Activated CD4-positive, alpha-beta T cell treated with anti-CD3 and anti-CD28 coated beads, Interleukin-2, amount 10 ng/mL, durations not matched to agents 24 days and 14 days (primary cell): ENCODE measurements at places on chromosomes 13 and 19. TPM values are rescaled to one million over a fixed set of nuclear protein-coding genes. Genes with fewer than 3 reads are reported as not detected.

Gene CCDC122
- total RNA-seq, result 0.56 and 1.7 TPM in 2 replicates

GRCh38 chr13:31409678-31410356 lies 210.0 kb downstream of the B3GLCT start:
- no peaks in the 10 kb centered on the region for H3K27me3 ChIP-seq
- H3K4me1 ChIP-seq, result no peaks in the 10 kb centered on the region
- no peak overlapping the region for H3K27ac ChIP-seq
- no peak overlapping the region for H3K4me3 ChIP-seq
- DNase-seq, result no peak
- no peaks in the 10 kb centered on the region for H3K36me3 ChIP-seq

Gene KIR2DL3
- 0.12 TPM in 1 of 2 replicates, not detected in the other for total RNA-seq

DNA sequence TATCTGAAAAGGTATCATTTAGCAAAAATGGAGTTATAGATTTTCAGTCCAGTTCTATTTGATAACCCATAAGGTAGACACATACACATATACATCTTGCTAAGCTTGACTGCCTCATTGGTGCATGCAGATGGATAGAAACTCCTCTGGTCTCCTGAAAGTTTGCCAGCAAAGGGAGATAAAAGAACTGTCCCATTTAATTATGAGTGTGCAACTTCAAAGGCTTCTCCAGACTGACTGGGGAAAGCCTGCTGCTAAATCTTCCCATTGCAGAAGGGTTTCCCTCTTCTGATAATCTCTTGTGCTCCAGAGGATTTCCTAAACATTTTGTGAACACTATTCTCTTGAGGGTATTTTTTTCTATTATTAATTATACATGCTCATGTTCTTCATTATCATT lies 131.9 kb downstream of the ITGBL1 start:
- no peak for DNase-seq
- no peak overlapping the region for H3K27ac ChIP-seq
- no peaks in the 10 kb centered on the region for H3K4me1 ChIP-seq
- H3K4me3 ChIP-seq, result no peak overlapping the region
- H3K36me3 ChIP-seq, result no peaks in the 10 kb centered on the region

Gene GJA3
- total RNA-seq, result 0.02 TPM in 1 of 2 replicates, not detected in the other

GRCh38 chr13:51618626-51619025 lies 34.4 kb downstream of the WDFY2 start:
- no peak for DNase-seq
- no peak overlapping the region for H3K27ac ChIP-seq
- H3K4me3 ChIP-seq, result no peak overlapping the region
- H3K27me3 ChIP-seq, result no peaks in the 10 kb centered on the region
- H3K4me1 ChIP-seq, result peaks cover 31% of the 10 kb centered on the region

Gene ARRDC5
- total RNA-seq, result 0.24 and 0.28 TPM in 2 replicates

GRCh38 chr13:95184317-95184716 lies 116.9 kb downstream of the ABCC4 start:
- peak overlapping the region; percentile 80 for H3K27ac ChIP-seq
- H3K4me1 ChIP-seq, result peaks cover 40% of the 10 kb centered on the region
- H3K27me3 ChIP-seq, result no peaks in the 10 kb centered on the region
- peak overlapping the region; percentile 50 for H3K4me3 ChIP-seq
- DNase-seq, result no peak

- no peak overlapping the region for H3K4me3 ChIP-seq
- DNase-seq, result no peak
- no peaks in the 10 kb centered on the region for H3K36me3 ChIP-seq
- H3K4me1 ChIP-seq, result no peaks in the 10 kb centered on the region
- peaks cover 2% of the 10 kb centered on the region for H3K27me3 ChIP-seq
Measured at GRCh38 chr13:110479648-110480047, 81.9 kb downstream of the RAB20 start.

- no peaks in the 10 kb centered on the region for H3K27me3 ChIP-seq
- H3K27ac ChIP-seq, result no peak overlapping the region
- H3K36me3 ChIP-seq, result no peaks in the 10 kb centered on the region
- no peak overlapping the region for H3K4me3 ChIP-seq
- no peak for DNase-seq
- peaks cover 5% of the 10 kb centered on the region for H3K4me1 ChIP-seq
Measured at GRCh38 chr19:3743486-3743885, 18.0 kb downstream of the APBA3 start.

- H3K4me1 ChIP-seq, result no peaks in the 10 kb centered on the region
- H3K27me3 ChIP-seq, result no peaks in the 10 kb centered on the region
- H3K4me3 ChIP-seq, result no peak overlapping the region
Measured at GRCh38 chr19:28018499-28018898, 1194.5 kb downstream of the UQCRFS1 start.

- H3K36me3 ChIP-seq, result no peaks in the 10 kb centered on the region
- H3K4me3 ChIP-seq, result no peak overlapping the region
- no peak for DNase-seq
- no peak overlapping the region for H3K27ac ChIP-seq
- peaks cover 3% of the 10 kb centered on the region for H3K27me3 ChIP-seq
- peaks cover 8% of the 10 kb centered on the region for H3K4me1 ChIP-seq
Measured at GRCh38 chr13:47114030-47114429, 217.2 kb upstream of the HTR2A start.

Gene IGFL3
- total RNA-seq, result not detected in 2 replicates

DNA sequence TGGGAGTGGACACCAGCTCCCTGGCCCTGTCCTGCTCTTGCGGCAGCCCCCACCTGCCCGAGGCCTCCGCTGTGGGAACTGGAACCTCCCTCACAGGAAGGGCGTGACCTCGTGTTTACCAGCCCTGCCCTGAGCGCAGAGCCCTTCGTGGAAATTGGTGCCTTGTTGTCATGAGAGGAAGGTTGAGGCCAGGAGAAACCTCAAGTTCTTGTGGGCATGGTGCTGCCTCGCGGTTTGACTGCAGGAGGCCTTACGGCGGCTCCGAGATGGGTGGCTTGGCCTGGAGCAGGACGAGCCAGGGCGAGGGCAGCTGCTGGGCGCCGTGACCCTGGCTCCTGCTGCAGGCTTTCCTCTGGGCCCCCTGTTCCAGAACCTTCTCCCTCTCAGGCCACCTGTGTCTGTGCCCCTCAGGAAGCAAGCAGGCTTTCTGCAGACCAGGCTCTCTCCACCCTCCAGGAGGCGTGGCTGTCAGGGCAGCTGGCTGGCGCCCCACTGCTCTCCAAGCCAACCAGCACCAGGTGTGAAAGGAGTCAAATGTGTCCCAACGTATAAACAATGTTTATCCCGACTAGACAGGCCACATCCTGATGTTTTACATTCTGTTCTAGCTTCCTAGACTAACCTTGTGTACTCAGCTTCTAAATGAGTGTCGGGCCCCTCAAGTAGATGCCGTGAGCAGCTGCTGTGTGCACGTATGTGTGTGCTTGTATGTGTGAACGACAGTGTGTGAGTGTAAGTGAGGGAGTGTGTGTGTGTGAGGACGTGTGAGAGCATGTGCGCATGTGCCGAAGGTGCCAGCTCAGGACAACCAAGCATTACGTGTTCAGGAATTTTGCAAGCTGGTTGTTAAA lies 10.4 kb upstream of the RASA3 start:
- peak; percentile 95 for DNase-seq
- no peak overlapping the region for H3K4me3 ChIP-seq
- peaks cover 31% of the 10 kb centered on the region for H3K4me1 ChIP-seq
- H3K27me3 ChIP-seq, result peaks cover under 1% of the 10 kb centered on the region

GRCh38 chr19:41844601-41845000 lies at the start of gene LYPD4:
Gene LYPD4 (minus strand): TSS chr19:41844683. CDS start chr19:41839285, 5,398 bp downstream.
- H3K4me3 ChIP-seq, result no peak within 1 kb of the TSS
- peaks cover 18% of the 10 kb centered on the region for H3K27me3 ChIP-seq
- DNase-seq, result no peak
- H3K4me1 ChIP-seq, result no peaks in the 10 kb centered on the region
- no peaks in the 10 kb centered on the region for H3K36me3 ChIP-seq
- no peak within 1 kb of the TSS for H3K27ac ChIP-seq

Gene ZNF600
- 10.6 and 10.7 TPM in 2 replicates for total RNA-seq

DNA sequence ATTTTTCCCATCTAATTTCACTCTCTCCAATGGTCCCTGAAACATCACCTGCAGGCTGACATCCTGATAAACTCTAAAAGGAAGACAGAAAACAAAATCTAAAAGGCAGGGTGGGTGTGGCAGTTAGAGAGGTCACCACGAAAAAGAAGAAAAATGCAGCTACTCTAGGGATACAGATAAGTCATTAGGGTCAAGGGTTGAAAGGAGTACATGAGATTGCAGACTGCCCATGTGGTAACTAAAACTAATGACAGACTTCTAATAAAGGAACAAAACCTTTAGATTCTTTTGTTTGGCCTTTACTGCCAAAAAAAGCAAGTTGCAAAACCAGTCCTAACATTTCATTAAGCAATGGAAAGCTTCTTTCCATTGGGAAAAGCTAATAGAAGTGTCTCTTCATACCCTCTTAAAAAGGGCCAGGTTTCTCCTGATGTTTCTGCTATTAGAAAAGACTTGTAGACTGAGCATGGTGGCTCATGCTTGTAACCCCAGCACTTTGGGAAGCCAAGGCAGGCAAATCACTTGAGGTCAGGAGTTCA lies 31.0 kb downstream of the THSD1 start:
- H3K27me3 ChIP-seq, result peaks cover 2% of the 10 kb centered on the region
- no peaks in the 10 kb centered on the region for H3K36me3 ChIP-seq
- H3K4me3 ChIP-seq, result no peak overlapping the region
- H3K4me1 ChIP-seq, result no peaks in the 10 kb centered on the region
- DNase-seq, result no peak

Gene ZNF20
- 2.0 and 2.1 TPM in 2 replicates for total RNA-seq

- H3K27ac ChIP-seq, result peak overlapping the region; percentile 50
- H3K4me3 ChIP-seq, result peak overlapping the region; percentile 6
- peaks cover 15% of the 10 kb centered on the region for H3K36me3 ChIP-seq
- no peaks in the 10 kb centered on the region for H3K27me3 ChIP-seq
- peaks cover 36% of the 10 kb centered on the region for H3K4me1 ChIP-seq
- no peak for DNase-seq
Measured at GRCh38 chr19:10876459-10877240, 5.3 kb downstream of the CARM1 start.
